Right hindlimb (tissue), 1 donor: ENCODE measurements at places on chromosomes 6 and 20.

GRCh38 chr6:41670703-41671360 is 32.6 kb downstream of the MDFI start:
- DNase-seq: peak; percentile 22

DNA sequence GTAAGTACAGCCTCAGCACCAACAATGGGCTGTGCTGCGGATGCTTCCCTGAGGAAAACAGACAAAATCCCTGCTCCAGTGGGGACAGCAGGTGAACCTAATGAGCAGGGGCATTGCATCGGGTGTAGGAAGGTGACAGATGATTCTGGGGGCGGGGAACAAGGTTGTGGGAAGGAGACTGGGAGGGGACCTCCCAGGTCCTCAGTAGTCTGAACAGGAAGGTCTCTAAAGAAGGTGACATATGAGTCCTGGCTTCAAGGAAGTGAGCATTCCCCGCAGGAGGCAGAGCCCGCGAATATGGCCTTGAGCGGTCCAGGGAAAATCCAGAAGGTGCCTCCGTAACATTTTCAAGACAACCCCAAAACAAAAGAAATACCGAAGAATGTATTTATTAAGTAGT is 19.4 kb downstream of the ULBP1 start:
- no peak for DNase-seq

GRCh38 chr6:128186729-128187128 is 285.9 kb upstream of the THEMIS start:
- no peak for DNase-seq

GRCh38 chr6:22313796-22314195 is 17.0 kb upstream of the PRL start:
- no peak for DNase-seq
